ENCODE measurements at places on chromosomes 1 and 21.

DNA sequence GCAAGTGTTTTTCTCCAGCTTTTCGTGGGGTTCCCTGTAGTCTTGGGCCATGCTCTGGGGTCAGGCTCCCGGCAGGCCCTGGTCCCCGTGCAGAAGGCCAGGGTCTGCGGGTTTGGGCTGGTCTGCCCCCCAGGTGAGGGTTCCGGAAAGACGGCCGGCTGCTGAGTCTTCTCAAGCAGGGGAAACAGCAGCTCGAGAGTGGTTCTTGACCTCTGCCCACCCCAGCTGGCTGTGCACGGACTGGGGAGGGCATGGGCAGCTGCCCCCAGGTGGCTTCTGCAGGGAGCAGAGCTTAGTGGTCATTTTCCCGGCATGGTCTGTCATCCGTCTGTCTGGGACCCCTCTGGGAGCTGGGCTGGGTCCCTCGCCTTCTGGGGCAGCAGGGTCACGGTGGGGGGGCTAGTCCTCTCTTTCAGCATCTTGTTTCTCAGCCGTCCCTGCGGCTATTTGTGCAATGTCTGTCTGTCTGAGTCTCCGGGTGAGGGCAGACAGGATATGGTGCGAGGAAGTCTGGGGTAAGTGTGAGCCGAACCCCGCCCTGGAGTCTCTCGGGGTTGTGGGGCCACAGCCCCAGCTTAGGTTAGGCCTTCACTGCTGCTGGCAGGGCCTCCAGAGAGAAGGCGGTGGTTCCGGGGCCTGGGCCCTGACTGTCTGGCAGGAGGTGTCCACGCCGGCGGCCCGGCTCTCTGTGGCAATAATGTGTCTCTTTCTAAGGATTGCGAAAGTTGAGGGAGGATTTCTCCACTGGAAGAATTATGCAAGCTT, 6.1 kb downstream of the SKI start:
- no peak for DNase-seq

GRCh38 chr1:234871710-234872271, 256.8 kb downstream of the TOMM20 start:
- DNase-seq = no peak

DNA sequence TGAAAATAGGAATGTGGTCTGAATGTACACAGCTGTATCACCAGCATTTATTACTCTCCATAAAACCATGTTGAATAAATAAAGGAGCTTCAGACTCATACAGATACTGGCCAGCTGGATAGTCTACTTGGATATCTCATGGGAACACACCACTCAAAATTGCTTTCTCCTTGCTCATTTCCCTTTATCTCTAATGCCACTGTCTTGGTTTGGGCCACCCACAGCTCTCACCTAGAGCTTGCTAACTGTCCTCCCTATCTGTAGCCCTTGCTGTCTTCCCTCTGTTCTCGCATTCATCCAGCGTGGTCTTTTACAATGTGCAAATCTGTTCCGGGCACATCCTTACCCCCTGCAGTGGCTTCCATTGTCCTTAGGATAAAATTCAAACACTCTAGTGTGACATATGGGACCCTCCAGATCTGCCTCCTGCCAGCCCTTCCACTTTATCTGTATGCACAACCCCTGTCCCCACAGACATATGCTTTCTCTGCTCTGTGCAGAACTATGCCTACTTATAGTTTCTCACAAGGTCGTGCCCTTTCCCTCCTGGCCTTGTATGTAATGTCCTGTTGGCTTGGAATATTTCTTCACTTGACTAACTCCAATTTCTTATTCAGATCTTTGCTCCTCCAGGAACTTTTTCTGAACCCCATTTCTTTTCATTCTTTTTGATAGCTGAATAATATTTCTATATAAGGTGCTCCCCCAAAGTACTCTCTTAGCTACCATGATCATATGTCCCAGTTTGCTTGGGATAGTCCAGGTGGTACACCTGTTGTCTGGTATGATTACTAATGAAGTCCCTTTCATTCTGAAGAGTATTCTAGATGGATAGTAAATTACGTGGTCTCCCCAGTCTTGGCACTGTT, 2.9 kb downstream of the FLVCR1 start:
- no peak for DNase-seq

DNA sequence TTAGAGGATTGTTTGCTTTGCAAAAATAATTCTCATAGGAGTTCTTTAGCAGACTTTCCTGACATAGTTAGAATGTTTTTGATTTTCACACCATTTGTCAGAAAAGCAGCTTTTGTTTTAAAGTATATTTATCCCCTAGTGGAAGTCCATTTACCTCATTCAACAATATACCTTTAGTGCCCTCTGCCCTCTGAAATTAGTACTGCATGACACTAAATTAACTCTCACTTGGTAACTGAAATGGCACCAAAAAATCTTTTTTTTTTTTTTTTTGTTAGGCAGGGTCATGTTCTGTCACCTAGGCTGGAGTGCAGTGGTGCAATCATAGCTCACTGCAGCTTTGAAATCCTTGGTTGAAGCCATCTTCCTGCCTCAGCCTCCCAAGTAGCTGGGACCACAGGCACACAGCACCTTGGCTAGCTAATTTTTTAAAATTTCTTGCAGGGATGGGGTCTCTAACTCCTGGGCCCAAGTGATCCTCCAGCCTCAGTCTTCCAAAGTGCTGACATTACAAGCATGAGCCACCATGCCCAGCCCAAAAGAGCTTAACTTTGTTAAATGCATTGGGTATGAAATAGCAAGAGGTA, 13.6 kb downstream of the LRRC42 start:
- DNase-seq = no peak

Measured in activated naive CD8-positive, alpha-beta T cell treated with anti-CD3 and anti-CD28 coated beads, Interleukin-2, amount 50 U/mL, for 16 hours (primary cell).